GM12892 (cell line): ENCODE measurements at places on chromosomes 4 and X.

- no peak for DNase-seq
These were observed 36.0 kb upstream of the GABRA2 start for GRCh38 chr4:46425775-46426400.

GRCh38 chr4:127304356-127304755 lies 328.4 kb upstream of the INTU start:
- DNase-seq = no peak

DNA sequence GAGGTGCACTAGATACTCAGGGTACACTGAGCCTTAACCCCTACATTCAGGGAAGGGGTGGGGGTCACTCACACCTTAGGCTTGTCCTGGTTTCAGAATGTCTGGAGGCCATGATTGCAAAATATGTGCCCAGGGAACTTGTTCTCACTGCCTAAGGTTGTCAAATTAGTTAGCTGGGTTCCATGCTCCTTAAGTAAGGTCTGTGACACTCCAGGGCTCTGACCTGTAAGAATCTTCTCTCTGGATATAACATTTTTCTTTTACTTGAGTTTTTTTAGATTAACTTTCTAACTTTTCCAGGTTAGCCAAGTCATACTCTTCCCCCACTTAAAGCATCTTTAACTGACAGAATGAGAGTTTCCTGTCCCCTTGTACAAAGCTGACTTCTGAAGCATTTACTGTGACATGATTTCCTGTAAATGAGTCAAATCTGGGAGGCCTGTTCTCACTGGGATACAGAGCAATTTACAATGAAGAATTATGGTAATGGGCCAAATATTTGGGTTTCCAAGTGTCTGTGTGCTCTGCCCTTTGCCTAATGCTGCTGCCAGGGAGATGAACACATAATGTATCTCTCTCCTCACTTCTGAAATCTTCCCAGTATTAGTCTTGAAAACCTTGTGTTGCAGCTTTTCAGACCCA lies 101.7 kb downstream of the GATB start:
- no peak for DNase-seq

GRCh38 chr4:152929888-152930287 lies 6.2 kb upstream of the FHDC1 start:
- no peak for DNase-seq

- no peak for DNase-seq
These were observed 58.3 kb downstream of the GPRIN3 start for GRCh38 chr4:89249313-89249712.

GRCh38 chr4:93334003-93334402 lies 494.6 kb upstream of the ATOH1 start:
- no peak for DNase-seq

GRCh38 chrX:729583-730409 lies 99.2 kb downstream of the SHOX start:
- DNase-seq = no peak

GRCh38 chr4:81896936-81897335 lies 425.2 kb upstream of the RASGEF1B start:
- no peak for DNase-seq

DNA sequence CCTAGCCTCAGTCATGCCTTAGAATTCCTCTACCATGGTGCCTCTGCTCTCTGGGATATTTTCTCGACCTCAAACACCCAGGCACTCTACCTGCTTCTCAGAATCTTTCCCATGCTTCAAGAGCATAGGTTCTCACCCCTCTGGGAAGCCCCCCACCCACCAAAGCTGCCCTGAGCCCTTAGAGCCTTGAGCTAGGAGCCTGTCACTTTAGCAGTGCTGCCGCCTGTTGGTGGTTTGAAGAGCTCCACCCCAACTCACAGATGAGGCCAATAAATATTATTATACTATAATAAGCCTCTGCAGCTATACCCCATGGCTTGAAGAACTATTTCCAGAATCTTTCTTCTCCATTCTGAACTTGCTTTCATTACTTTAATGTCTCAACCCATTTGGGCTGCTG lies 109.7 kb downstream of the RTL5 start:
- DNase-seq = no peak

- DNase-seq = no peak
These were observed 537.4 kb upstream of the MAGEB18 start for GRCh38 chrX:25600776-25601175.

DNA sequence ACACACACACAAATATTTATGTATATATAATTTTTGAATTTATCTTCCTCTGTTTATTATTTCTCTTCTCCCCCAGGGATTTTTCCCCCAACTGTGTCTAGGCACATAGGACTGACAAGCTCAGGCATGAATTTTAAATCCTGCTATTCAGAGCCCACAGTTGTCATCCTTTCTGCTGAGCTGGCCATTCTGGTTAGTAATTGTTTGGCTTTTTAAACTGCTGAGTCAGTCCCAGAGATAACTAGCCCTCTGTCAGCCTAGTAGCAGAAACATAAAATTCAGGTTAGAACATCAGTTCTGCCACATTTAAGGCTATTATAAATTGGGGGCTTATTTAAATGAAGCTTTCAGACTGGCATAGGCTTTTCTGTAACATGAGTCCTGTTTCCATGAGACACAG lies 151.7 kb upstream of the MAOA start:
- no peak for DNase-seq

GRCh38 chr4:83830138-83830888 lies 294.4 kb downstream of the GPAT3 start:
- DNase-seq = no peak

GRCh38 chrX:36983831-36984230 lies 24.3 kb upstream of the FAM47C start:
- no peak for DNase-seq

DNA sequence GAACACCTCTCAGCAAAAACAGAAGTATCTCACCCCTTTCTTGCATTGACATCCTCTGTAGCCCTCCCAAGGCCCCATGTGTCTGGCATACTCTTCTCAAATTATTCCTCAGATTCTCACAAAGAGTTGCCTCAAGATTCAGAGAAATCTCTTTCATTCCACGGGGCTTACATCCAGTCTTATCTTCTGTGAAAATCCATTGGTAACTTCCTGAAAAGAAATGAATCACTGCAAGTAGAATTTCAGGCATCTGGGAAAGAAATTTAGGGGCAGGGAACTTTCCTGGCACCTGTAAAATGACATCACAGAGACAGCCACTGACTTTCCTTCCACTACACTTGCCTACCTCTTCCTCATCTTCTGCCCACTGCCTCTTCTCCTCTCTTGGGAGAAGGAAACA lies 182.5 kb upstream of the ARHGEF9 start:
- no peak for DNase-seq

DNA sequence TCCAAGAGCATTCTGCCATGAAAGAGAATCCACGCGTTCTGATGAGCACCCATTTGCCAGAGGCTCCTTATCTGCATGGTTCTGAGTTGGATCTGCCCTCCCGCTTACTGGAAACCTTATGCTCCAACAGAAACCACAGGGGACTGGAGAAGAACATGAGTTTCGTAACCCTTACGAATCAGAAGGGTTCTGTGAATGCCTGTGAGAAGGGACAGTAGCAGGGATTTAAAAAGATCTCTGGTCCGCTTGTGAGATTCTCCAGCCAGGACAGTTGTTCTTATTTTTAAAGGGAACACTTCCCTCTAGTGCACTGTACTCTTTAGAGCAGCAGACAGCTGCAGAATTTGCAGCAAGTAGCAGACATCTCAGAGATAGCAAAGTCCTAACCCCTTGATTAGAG lies 22.5 kb upstream of the CENPU start:
- no peak for DNase-seq

DNA sequence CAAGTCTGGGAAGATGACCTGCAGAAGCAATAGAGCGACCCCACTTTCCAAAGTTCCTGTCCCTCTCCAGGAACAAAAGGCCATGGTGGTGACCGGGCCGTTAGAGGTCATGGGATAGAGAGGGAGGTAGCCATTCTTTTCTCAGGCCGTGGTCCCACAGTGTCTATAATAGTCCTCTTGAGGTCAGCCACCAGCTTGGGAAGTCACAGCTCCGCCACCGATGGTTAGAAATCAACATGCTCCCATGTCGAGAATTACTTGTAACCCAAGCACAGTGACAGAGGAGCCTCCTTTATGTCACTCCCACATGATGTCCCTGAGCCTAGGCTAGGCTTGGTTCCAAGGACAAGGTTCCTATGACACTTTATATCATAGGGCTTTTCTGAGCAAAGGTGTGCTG lies 48.3 kb upstream of the CBR4 start:
- DNase-seq = no peak

DNA sequence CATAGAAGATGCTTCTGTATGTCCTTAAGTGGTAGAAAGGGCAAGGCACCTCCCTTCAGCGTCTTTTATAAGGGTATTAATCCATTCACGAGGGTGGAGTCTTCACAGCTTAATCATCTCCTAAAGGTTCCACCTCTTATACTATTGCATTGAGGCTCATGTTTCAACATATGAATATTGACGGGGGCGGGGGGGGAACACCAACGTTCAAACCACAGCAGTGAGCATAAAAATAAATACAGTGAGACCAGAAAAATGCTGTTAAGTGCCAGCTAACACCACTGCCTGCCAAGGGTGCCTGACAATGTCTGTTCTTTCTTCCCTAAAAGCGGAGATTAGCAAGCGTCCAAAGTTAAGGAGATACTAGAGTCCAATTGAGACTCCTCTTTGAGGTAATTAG lies 323.3 kb downstream of the STK32B start:
- DNase-seq = no peak

- DNase-seq = no peak
These were observed 2.4 kb downstream of the PKD2 start for GRCh38 chr4:88009871-88010270.

- DNase-seq = no peak
These were observed 221.3 kb downstream of the ANK2 start for GRCh38 chr4:113270520-113271319.

GRCh38 chr4:2417226-2417764 lies 1.1 kb downstream of the ZFYVE28 start:
- no peak for DNase-seq

- no peak for DNase-seq
These were observed 71.7 kb downstream of the IDS start for GRCh38 chrX:149433451-149433850.

DNA sequence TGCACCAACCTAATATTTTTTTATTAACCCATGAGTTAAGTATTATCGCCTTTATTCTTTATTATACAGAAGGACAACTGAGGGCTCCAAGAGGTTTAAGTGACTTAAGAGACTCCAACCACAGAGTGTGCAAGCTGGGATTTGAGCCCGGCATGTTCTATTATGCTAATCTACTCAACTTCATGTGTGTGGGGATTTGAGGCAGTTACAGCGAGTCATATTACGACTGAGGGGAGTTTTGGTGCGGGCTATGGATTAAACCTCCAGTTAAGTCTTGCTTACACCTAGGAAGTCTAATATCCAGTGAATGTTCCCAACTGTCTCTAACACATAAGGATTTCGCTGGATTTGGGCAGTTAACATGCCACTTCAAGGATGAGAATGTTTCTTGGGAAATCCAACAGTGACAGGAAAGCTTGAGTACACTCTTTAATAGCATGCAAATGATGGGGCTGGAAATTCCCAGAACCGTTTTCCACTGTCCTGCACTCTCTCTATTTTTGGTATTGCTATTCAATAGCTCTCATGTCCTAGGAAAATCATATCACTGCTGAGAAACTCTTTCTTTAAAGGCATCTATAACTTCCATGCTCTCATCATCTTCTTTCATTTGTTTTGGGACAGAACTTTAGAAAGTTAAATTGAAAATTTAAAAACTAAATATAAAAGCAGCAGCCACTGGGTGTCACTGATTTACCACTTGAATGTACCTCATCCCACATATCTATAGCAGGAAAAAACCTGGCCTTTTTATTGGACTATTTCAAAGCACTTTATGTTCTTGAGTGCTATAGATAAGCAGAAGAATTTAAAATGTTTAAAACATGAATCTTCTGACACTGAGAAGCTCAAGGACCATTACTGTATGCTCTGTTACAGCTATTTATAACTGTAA lies 165.1 kb upstream of the TTC29 start:
- no peak for DNase-seq

GRCh38 chr4:37836838-37837440 lies 10.5 kb downstream of the PGM2 start:
- no peak for DNase-seq
